Nephron progenitor cell (in vitro differentiated cells): ENCODE measurements at places on chromosomes 2 and 18.
A peak's percentile ranks its signal among the peaks of the same experiment; 100 is the strongest.

GRCh38 chr2:79155826-79156476 is 3.6 kb downstream of the REG3A start:
- DNase-seq = no peak

DNA sequence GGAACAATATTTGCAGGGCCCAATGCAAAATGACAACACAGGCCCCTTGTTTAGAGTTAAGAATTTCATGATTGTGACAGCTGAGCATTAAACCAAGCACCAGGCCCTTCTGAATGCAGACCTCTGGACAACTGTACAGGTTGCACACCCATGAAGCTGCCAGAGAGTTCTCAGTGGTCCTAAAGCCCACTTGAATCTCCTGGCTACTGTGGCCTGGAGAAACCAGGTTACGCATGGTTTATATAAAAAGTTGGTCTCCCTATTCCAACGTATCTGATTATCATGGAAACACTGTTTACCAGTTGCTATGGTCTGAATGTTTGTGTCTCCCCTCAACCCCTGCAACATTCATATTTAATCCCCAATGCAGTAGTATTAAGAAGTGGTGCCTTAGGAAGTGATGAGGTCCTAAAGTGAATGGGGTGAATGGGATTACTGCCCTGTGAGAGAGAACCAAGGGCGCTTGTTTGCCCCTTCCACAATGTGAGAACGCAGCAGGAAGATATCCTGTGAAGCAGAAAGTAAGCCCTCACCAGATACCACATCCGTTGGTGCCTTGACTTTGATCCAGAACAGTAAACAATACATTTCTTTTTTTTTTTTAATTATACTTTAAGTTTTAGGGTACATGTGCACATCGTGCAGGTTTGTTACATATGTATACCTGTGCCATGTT is 48.0 kb upstream of the ANXA4 start:
- DNase-seq = no peak

DNA sequence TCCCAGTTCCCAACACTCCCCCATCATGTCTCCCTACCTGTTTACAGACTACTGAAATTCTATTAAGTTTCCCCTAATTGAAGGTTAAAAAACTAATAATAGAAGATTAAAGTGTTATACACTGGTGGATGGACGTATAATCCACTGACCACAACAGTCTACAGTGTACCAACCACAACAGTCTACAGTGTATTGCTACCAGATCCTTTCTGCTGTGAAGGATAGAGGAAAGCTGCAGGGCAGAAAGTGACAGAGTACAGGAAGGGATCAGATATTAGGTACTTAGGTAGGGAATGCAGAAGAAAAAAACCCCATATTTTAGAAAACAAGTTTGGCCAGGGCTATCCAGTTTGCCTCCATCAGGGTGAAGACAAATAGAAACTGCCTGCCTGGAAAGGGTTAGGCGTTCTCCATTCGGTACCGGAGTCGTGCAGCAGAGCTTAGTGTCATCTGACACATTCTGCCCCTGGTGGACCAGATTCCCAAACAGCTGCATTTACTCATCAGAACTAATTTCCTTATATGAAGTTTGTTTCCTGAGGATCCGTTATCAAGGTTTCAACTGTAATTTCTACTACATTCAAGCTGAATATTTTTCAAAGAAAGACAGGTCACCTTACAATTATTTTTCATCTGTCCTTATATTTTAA is 49.9 kb downstream of the KLF7 start:
- no peak for DNase-seq

GRCh38 chr2:152426801-152427200 is 91.8 kb downstream of the FMNL2 start:
- DNase-seq = no peak

DNA sequence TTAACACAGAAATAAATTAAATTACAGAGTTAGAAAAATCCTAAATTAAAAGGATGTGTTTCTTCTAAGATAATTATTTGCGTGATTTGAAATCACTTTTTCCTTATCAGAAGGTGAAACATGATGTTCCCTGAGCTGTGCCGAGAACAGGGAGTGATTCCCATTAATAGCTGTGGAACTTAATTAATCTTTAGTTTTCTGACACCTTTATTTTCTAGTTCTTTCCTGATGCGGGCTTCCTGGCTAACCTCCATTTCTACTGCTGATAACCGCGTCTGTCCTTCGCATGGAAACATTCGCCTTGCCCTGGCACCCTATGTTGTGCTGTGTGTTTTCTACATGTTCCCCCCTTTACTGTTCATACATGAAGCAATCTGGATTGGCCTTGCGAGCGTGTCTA is 172.9 kb downstream of the FAM210A start:
- no peak for DNase-seq

- DNase-seq = no peak
These were observed 12.3 kb upstream of the SMAD7 start for GRCh38 chr18:48962994-48963561.

- peak; percentile 70 for DNase-seq
These were observed 1.6 kb downstream of the CTIF start for GRCh38 chr18:48540251-48541025.

GRCh38 chr18:10661317-10661716 is 135.5 kb downstream of the NAPG start:
- DNase-seq = no peak

- no peak for DNase-seq
These were observed 82.7 kb downstream of the AOX1 start for GRCh38 chr2:200668478-200668877.

DNA sequence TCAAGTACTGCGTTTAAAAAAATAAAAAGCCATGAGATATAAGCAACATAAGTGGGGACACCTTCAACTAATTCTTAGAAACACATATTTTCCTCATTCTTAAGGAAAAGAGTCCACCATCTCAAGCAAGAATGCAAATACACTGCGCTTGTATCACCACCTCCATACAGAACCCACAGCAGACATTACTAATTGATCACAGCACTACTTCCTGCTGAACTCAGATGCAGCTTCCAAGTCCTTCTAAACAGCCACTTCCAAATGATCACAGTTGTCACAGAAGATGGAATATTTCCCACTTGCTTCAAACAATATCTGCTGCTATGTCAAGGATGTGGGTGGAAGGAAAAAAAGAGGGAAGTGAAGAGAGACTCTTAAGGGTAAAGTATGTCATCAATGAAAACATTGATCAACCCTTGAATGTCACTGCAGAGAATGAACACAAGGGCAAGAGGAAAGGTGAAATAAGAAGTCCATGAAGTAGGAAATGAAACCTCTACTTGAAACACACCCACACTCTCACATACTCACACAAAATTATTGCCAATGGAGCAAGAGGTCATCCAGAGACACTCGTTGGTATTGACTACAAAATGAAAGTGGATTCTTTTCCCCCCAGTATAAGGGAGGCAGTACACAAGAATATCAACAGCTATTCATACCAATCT is 22.1 kb downstream of the TGFA start:
- DNase-seq = no peak
